Hindlimb muscle (tissue), 1 donor: ENCODE measurements at places on chromosomes 1 and 21.
A peak's percentile ranks its signal among the peaks of the same experiment; 100 is the strongest.

GRCh38 chr1:11788549-11789053 lies 17.2 kb downstream of the MTHFR start:
- no peak for DNase-seq

DNA sequence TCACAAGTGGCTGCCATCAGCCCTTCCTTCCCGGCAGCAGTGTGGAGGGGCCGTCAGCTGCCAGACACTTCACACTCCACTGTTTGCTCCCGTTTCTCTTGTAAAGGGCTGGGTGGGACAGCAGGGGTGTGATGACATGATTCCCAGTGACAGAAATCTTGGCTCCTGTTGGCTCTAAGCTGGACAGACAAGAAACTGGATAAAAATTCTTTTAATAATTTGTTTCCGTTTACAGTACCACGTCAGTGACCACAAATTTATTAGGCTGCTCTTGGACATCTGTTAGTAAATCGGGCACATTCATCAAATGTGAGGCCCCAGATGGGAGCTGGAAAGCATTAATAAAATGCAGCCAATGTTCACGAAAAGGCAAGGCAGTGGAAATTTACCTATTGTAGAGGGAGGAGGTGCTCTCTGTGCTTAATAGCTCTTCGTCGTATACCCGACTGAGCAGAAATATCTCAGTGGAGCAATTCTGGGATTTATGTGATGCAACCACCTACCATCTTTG lies 353.7 kb upstream of the GREM2 start:
- no peak for DNase-seq

- peak; percentile 77 for DNase-seq
Measured at GRCh38 chr1:180515857-180516388, 13.5 kb upstream of the ACBD6 start.

DNA sequence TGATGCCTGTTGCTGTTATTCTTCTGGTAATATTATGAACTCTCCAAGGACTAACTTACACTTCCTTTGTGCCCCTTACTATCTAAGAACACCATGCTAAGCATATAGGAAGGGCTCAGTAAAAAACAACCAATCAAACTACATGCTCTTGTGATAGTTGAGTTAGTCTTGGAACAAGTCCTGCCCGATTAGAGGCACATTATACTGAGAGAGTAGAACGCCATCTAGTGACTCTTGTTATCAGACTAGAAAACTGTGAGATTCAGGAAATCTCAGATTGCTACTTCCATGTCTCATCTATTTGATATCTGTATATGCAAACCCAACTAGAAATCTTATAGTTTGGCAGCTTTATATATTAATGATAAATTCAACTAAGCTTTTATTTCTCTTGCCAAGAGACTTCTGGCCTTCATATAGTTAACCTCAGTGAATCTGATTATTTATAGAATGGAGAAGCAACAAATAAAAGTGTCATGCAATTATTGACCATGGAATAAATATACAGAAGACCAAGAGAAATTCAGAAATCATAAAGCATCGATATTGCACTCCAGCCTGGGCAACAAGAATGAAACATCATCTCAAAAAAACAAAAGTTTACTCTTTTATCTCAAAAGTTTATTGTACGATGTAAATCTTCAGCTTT lies 7.8 kb upstream of the SRRM1 start:
- DNase-seq = peak; percentile 45

GRCh38 chr1:28718586-28719331 lies 18.0 kb upstream of the YTHDF2 start:
- DNase-seq = no peak

- DNase-seq = no peak
Measured at GRCh38 chr1:26540351-26540750, 10.8 kb downstream of the RPS6KA1 start.
